GM23248 (cell line): ENCODE measurements at places on chromosomes 3 and 15.

DNA sequence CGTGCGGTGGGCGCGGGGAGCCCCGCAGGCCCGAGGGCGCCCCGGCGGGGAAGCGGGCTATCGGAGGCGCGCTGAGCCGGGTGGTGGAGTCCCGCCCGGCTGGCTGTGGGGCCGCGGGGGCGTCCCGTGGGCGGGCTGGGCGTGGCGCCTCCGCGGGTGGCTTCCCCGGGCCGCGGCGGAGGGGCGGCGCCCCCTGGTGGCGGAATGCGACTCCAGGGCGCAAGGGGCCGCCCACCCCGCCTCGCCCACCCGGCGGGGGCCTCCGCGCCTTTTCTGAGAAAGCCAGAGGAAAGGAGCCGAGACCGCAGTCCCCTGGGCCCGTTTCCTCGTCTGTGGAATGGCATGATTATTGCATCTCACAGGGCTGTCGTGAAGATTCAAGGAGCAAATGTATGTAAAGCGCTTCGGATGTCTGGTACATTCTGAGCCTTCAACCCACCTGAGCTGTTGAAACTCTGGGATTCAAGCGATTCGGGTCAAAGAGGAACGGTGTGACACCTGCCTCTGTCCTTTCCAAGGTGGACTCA is 31.9 kb upstream of the RAB6B start:
- peak; percentile 65 for DNase-seq

- DNase-seq, result peak; percentile 57
Observed at GRCh38 chr3:44326019-44326418, 12.5 kb upstream of the TCAIM start.

GRCh38 chr3:99878005-99878404 is 60.3 kb downstream of the CMSS1 start:
- DNase-seq, result peak; percentile 92

- peak; percentile 92 for DNase-seq
Observed at GRCh38 chr3:187739561-187740332, 5.5 kb downstream of the BCL6 start.
